ENCODE measurements at places on chromosomes 11 and 22.

DNA sequence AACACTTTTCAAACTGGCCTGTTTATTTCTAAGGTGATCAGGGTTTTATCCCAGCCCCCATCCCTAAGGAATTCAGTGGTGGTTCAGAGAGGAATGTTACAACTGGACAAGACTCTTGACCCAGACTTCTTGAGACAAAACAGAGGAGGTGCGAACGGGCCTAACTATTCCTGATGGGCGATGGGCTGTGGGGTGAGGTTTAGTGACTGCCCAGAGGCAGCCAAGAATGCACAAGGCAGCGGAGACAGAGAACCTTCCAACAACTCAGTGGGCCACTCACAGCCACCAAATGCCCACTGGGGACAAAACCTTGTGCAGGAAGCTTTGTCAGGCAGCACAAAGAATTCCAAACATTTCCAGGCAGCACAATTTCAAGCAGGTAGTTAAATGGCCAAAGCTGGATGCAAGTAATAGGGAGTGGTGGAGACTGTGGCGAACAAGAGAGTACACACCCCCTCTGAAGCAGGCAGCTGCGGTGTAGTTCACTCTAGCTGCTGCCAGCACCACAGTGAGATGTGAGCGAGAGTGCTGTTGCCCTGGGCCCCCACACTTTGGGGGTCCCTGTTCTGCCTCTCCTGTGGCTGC is 29.2 kb downstream of the SCUBE1 start:
- no peak for DNase-seq

GRCh38 chr11:23143022-23143421 is 282.7 kb upstream of the CCDC179 start:
- DNase-seq: no peak

DNA sequence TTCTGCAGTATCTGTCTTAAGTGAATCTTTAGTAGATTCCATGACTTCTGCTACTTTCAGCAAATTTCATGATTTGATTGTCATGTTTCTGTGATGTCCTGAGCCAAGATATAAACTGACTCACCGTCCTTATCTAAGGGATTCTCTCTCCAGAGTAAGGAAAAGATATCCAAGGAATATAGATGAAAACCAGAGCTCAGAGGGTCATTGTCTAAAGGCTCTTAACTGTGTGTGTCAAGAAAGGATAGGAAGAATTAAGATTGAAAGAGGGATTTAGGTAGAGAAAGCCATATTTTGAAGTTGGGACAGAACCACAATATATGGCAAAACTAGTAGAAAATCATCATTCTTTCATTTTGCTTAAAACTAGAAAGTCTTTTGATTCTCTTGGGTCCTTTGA is 50.7 kb downstream of the PPME1 start:
- no peak for DNase-seq

- DNase-seq: no peak
These were observed 638 bp upstream of the TENM4 start for GRCh38 chr11:79441461-79441875.

DNA sequence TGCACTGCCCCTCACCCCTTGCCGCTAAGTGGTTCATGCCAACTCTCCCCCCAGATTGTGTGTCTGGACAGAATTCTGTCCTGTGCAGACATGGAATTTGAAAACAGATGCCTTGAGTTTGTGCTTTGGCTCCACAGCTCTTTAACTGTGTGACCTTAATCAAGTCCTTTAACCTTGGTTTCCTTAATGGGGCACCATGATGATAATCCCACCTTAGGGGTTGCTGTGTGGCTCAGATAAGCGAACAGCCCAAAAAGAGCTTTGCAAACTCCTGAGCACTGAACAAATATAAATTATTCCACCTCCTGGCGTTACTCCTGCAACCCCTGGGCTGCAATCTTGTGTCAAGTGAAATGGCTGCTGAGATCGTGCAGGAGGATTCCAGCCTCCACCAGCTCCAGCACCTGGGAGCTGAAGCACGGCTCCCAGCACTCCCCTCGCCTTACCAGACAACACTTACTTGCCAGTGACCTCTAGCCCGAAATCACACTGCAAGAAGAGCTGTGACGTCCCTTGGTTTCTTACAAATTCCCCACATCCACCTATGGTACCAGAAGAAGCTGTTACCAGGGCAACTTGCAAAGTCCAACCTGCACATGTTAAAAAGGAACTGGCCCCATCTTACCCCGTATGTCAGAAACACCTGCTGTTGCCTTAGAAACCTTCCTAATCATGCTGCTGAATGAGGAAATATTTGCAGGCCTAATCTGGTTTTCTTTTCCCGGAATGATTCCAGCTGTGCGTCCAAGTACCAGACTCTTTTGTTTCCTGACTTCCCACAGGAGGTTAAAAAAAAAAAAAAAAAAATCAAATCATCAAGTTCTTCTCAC is 13.2 kb downstream of the VPS37C start:
- DNase-seq: no peak

GRCh38 chr22:20456722-20457076 is 19.1 kb upstream of the SCARF2 start:
- no peak for DNase-seq

DNA sequence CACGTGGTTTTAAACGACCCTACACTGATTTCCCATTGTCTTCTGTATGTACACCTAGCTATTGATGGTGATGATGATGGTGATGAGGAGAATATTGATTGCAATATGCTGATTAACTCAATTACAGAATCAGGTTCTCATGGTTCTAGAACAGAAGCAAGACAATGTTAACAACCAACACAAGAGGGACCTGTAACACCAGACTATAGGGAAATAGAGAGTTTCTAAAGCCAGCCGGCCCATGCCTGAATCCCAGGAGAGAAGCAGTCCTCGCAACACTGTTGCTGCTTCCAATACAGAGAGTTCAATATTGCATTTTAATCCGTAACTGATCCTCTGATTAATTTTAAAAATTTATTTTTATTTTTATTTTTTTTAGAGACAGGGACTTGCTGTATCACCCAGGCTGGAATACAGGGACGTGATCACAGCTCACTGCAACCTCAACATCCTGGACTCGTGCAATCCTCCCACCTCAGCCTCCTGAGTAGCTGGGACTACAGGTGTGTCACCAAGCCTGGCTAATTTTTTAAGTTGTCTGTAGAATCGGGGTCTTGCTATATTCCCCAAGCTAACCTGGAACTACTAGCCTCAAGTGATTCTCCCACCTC is 22.2 kb upstream of the UBASH3B start:
- DNase-seq: no peak

DNA sequence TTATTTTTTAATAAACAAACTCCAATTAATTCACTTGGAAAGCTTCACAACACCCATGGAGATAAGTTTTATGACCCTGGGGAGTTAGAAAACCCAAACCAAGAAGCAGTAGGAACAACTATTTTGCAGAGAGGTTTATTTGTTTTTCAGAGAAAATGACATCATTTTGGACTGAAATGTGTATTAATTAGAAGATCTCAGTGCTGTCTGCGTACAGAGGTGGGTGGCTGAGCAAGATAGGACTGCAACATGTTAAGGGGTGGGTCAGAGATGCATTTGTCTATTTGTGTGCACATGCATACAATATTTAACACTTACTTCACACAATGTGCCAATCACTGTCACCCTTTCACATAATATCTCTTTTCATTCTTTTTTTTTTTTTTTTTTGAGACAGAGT is 1.1 kb downstream of the SCGB1A1 start:
- no peak for DNase-seq

DNA sequence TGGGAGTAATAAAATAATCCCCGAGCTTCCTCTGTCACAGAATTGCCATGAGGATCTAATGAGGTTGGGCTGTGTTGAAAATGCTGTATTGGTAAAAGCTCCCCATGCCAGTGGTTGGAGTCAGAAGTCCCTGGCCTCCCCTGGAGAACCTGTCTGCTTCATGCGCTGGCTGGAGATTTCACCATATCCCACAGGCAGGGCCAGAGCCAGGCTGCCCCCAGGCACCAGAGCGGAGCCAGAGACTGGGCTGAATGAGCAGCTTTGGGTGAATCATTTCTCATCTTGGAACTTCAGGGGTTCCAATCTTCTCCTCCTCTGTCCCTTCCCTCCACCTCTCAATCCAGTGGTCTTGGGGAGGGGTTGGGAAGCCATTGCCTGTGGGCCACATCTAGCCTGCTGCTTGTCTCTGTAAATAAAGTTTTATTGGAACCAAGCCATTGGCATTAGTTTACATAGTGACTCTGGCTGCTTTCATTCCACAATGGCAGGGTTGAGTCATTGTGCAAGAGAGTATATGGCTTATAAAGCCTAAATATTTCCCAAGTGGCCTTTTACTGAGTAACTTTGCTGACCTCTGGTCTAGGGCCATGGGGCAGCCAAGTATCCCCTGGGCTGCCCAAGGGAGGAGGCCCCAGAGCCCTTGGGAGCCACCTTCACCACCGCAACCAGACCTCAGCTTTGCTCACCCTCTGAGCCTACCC is 35.2 kb downstream of the LRRC10B start:
- DNase-seq: no peak

DNA sequence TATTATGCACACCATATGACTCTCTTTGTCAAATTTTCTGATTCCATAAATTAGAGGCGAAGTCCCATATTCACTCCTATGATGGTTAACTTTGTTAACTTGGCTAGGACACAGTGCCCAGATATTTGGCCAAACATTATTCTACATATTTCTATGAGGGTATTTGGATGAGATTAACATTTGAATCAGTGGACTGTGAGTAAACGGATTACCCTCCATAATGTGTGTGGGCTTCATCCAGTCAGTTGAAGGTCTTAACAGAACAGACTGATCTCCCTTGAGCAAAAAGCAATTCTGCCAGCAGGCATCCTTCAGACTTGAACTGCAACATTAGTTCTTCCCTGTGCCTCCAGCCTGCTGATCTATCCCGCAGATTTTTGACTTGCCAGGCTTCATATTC is 69.9 kb downstream of the FZD4 start:
- no peak for DNase-seq

DNA sequence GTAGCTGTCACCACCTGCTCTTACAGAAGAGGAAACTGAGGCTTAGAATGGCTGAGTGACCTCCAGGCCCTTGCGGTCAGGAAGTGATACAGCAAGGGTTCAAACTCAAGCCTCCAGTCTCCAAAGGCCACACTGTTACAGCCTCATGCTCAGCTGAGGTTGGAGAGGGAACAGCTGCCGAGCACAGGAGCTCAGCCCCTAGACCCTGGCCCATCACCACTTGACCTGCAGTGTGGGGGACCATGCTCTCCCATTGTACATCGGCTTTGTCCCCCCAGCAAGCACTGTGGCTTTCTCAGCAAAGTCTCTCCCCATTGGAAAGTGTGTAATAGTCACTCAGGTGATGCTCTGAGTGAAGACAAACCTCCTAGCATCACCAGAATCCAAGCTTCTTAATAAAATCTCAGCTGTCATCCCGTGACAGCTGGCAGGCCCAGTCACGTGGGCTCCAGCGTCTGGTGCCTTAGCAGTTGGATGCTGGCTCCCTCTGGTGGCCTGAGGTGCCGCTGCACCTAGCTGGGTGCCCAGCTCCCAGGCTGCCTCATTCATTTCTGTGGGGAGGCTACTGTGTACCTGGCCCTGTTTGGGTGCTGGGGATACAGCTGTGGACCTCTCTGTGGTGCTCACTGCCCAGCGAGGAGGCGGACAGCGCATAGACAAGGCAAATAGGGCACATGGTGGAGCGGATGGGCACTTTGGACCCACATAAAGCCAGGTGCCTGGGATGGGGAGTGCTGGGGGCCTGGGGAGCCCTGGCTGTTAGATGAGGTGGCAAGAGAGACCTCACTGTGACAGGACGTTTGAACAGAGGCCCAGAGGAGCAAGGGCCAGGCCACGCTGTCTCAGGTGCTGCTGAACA is 19.1 kb upstream of the MYRF start:
- DNase-seq: peak; percentile 73

- DNase-seq: no peak
These were observed 8.2 kb upstream of the CCDC188 start for GRCh38 chr22:20159076-20159475.

DNA sequence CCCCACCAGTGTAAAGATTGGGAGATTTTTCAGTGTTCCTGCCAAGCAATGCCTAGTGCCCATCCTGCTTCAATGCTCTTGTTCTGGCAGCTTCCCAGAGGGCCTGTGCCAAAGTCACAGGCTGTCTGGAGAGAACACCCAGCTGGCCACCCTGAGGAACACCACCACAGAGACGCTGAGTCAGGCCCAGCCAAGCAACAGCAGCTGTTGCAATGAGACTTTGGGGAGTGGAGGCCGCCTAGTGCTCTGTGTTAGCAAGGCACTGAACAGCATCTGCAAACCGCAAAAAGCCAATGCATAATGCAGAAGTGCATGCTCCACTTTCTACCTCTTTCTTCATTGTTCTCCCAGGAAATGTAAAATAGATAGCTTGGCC is 168.1 kb downstream of the NXPE2 start:
- no peak for DNase-seq

DNA sequence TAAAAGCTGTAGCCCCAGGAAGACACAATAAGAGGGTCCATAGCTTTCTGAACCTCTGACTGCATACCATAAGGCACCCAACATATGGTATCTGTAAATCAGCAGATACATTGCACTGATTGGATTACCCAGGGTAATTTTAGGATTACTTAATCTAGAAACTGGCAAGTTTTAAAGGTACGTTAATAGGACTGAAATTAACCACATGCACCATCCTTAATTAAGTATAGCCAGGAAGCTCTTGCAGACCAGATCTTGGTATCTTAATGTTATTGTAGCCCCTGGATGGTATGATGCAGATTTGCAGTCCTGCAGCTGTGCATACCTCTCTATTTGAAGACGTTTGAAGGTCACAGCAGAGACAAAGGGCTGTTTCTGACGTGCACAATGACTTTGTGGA is 72.8 kb downstream of the ARHGAP42 start:
- no peak for DNase-seq

GRCh38 chr22:39392341-39392948 is 7.1 kb upstream of the TAB1 start:
- DNase-seq: no peak

- DNase-seq: no peak
These were observed 33.1 kb upstream of the CBX7 start for GRCh38 chr22:39185601-39186012.

DNA sequence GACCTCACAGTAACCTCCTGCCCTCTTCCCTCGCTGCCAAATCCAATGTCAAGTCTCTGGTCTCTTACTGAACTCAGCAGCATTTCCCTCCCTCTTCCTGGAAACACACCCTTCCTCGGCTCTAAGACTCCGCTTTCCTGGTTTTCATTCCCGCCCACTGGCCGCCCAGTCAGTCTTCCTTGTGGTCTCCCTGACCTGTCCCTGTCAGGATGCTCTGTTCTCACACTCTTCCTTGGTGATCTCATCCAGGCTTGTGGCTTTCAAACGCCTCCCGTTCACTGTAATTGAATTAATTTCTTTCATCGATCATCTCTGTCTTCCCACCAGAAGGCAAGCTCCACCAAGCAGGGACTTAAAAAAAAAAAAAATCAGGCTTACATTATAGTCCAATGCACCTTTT is 33.5 kb downstream of the MYO18B start:
- DNase-seq: no peak

DNA sequence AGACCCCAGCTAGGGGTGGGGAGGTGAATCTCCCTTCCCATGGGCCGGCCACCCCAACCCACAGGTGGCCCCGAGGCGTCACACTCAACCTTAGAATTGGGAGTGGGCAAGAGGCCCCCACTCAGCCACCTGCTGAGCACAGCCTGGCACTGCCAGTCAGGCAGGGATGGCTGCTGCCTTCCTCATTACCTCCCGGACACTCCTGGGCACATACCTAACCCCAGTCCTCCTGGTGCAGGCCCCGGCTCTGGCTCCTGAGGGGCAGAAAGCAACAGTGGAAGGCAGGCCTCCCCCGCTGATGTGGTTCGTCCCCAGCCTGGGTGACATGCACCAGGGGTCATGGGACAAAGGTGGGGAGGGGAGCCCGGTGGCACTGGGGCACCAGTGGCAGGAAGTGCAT is 103.6 kb downstream of the MPPED1 start:
- DNase-seq: no peak
